ENCODE measurements at places on chromosomes 11 and 22. TPM values are rescaled to one million over a fixed set of nuclear protein-coding genes. Genes with fewer than 3 reads are reported as not detected.

Gene TMEM41B
- total RNA-seq, result 18.7 TPM

Gene FAM83F
- total RNA-seq, result 0.66 TPM

- no peak for DNase-seq
Measured at GRCh38 chr11:76228071-76228874, 22.0 kb upstream of the WNT11 start.

DNA sequence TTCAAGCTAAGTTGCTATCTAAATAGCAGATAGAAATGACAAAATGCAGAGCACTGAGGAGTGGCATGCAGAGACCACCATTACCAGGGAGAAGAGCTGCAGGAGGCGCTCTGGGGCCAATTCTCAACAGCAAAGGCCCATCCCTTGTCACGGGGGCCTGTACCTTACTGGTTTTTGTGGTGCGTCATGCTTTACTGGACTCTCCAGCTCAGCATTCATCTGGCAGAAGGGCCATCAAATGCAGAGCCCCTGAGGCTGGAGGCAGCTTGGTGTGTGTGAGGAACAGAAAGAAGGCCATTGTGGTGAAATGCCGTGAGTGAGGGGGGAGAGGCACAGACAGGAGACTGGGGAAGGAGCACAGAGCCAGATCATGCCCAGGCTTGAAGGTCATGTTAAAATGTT lies 56.5 kb upstream of the NAV2 start:
- DNase-seq, result no peak

Gene LMO2
- 20.2 TPM for total RNA-seq

Gene SULT4A1
- total RNA-seq, result 1.2 TPM

DNA sequence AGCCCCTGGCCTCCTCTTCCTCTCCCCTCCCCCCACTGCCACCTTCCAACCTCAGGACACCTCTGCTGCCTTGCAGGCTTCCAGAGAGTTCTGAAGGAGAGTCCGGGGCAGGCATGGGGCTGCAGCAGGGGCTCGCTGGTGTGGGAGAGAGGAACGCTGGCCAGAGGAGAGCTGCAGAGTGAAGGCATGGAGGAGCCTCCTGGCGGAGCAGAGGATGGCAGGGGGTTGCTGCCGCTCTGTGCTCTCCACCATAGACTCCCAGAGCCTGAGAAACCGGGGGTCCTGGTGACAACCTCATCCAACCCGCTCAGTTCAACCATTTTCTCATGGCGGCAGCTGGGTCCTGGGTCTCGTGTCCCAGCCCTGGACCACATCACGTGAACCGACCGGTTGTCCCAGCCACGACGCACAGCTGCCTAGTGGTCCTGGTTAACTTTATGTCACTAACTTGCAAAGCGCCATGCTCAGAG lies 17.5 kb downstream of the MRGPRG start:
- DNase-seq, result no peak

GRCh38 chr22:29309332-29310064 lies 3.0 kb downstream of the GAS2L1 start:
- no peak for DNase-seq

Gene FCHSD2
- total RNA-seq, result 31.3 TPM

- no peak for DNase-seq
Measured at GRCh38 chr11:81241672-81242275, 1491.9 kb downstream of the FAM181B start.

Data from esophagus muscularis mucosa (tissue), 4 donors.